ENCODE measurements at places on chromosomes 3 and 15.

GRCh38 chr3:71926262-71926600 is 141.3 kb upstream of the PROK2 start:
- DNase-seq, result no peak

DNA sequence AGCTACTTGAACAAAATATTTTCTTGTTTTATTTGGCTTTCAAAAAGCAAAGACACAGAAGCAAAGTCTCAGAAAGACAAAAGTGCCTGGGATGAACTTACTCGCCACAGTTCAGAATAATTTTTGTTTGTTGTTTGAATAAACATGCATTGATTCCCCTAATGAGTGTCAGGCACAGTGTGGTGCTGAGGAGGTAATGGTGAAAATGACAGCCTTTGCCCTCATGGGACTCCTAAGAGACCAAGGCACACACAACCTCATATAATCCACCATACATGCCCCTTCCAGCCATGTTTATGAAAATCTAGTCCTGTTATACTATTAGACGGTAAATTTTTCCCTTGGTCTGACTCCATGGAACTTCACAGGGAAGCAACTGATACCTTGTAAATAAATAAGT is 2.5 kb downstream of the GOLIM4 start:
- DNase-seq, result no peak

DNA sequence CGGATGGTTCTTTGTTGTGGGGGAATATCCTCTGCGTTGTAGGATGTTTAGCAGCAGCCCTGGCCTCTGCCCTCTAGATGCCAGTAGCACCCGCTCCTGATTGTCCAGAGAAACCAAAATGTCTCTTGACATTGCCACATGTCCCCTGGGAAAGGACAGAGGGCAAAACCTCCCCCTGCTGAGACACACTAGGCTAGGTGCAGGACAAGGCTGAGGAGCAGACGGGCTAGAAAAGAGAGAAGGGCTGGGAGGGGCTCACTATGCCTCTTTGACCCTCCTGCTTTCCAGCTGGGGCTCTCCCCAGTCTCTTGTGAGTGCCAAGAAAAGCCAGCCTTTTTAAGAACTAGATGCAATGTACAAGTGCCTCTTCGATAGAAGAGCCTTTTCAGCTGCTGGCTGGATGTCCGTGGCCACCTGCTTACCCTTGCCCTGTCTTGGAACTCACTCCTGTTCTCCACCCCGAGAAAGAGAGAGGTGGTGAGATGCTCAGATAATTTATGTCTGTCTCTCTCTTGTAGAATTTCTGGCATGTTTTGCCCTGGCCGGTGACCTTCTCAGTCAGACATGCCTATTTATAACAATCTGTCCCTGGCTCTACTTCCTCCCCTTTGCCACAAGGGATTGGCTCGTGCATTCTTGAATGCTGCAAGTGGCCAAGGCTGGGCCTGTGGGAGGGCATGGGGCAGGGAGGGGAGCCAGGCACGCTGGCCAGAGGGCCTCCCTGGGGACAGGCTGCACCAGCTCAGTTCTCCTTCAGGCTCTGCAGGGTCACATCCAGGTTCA is 142.6 kb downstream of the RPLP1 start:
- no peak for DNase-seq

- DNase-seq, result no peak
Measured at GRCh38 chr3:128394033-128394432, 72.7 kb downstream of the DNAJB8 start.

DNA sequence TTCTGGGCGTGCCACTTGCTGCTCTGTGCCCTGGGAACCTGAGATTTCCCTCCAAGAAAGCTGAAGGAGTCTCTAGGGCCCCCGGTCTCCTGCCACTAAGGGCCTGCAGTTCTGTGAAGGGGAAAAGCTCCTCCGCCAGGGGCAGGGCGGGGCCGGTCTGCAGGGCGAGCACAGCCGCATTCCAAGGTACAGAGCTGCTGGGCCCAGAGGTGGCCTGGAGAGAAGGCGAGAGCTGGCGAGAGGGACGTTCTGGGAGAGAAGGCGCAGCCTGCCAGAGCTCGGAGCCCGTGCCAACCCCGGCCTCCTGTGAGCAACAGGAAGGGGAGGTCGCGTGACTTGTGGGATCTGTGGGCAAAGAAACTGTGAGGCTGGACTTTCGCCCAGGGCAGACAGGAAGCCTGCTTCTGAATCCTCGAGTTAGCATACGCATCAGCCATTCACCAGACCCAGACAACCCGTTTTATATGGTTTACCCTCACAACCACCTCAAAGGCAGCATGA is 500.4 kb downstream of the SHQ1 start:
- no peak for DNase-seq

- no peak for DNase-seq
Measured at GRCh38 chr15:28129231-28129848, 30.2 kb upstream of the OCA2 start.

- no peak for DNase-seq
Measured at GRCh38 chr3:151561878-151562277, 101.0 kb upstream of the IGSF10 start.

Data from activated CD4-positive, alpha-beta T cell treated with anti-CD3 and anti-CD28 coated beads, Interleukin-2, amount 50 U/mL, for 1 hour (primary cell).